GM23338 (cell line): ENCODE measurements at places on chromosomes 4 and X. TPM values are rescaled to one million over a fixed set of nuclear protein-coding genes. Genes with fewer than 3 reads are reported as not detected.
A peak's percentile ranks its signal among the peaks of the same experiment; 100 is the strongest.

DNA sequence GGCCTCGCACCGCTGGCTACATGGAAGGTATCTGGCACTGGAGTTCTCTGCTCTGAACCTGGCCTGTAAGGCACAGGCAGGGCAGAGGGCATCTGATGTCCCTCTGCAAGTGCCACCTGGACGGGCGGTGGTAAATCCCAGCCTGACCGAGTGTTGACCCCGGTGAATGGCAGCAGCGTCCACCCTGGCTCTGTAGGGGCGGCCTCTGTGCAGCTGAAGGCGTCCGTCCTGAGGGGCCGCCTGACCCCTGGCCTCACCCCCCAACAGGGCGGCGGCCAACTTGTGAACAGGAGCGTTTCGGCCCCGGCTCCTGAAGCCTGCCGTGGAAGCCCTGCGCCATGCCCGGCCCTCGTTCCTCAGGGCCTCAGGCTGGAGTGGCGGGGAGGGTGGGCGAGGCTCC lies 51.4 kb downstream of the CPZ start:
- DNase-seq: no peak

DNA sequence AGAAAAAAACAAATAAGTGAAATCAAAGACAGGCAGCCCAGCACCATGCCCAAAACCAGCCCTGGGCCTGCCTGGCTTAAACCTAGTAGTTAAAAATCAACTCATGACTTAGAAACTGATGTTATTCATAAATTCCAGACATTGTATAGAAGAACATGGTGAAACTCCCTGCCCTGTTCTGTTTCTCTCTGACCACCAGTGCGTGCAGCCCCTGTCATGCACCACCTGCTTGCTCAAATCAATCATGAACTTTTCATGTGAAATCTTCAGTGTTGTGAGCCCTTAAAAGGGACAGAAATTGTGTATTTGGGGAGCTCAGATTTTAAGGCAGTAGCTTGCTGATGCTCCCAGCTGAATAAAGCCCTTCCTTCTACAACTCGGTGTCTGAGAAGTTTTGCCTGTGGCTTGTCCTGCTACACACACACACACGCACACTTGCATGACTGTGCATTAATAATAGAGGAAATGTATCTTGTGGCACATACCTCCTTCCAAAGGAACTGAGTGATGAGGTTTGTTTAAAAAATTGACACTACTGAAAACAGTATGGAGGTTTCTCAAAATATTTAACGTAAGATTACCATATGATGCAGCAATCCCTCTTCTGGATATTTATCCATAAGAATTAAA lies 39.2 kb upstream of the UGT2B7 start:
- DNase-seq: no peak

DNA sequence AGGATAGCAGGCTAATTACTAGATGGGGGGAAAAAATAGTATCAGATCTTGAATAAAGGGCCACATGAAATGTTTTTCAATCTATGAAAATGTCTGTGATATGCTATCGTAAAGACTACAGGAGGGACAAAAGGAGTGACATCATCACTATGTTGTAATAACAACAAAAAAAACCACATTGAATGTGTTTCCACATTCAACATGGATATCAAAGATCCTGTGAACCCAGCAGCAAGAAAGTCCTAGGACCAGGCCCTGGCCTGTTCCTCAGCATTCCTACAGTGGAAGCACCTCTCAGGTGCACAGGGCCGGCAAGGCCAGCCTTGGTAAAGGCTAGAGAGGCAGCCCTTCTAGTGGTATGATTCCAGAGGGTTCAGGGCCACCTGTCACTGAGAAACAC lies 118.3 kb downstream of the RELL1 start:
- no peak for DNase-seq

- DNase-seq: no peak
These were observed 64.9 kb upstream of the SOD3 start for GRCh38 chr4:24730256-24731001.

DNA sequence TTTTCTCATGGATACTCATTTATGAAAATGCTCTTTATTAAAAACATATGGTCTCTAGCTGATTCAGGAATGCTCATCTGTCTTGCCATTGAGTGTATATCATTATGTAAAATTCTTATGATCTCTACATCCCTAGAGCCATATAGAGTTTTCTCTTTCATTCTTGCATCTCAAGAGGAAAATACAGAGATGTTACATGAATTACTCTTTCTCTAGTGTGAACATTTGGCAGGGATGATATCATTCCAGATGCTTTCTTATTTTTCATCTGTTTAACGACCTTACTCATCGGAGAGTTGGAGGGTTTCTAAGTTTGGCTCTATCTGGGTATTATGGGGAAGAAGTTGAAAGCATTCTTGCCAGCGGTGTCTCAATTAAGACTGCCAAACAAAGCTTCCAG lies 202.9 kb upstream of the SLC7A11 start:
- DNase-seq: no peak

DNA sequence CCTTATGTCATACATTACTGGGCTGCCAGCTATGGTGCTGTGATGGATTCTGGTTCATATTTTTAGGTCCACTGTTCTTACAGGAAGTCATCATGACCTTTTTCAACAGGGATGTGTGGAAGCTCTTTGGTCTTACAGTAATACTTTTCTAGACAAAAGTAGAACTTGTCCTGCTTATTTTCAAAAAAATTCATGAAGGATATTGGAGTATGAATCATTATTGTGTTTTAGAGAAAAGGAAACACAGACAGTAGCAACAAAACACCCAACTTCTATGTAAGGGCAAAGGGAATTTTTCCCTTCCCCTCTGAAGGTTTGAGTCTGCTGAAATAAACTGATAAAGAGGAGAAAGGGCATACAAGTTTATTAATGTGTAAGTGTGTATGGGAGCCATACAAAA lies 54.7 kb upstream of the FAM9C start:
- no peak for DNase-seq

DNA sequence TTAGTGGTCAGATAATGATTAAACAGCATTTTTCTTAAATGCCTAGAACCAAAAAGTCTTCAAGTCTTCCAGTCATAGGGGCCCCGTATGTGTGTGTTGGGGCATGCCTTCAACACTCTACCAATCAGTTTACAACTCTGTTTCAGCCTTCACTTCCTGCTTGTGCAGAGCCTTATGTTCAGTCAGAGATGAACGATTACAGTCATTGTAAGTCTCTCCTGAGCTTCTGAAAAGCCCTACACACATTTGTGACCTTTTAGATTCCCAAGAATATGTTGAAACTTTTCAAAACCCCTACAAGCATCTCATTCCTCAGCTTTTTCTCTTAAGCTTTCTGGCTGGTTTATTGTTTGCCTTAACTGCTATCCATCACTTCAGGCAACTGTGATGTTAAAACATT lies 591.2 kb downstream of the ZNF674 start:
- no peak for DNase-seq

Gene GAGE12H
- total RNA-seq: not detected in 2 replicates

- no peak for DNase-seq
These were observed 117.1 kb upstream of the AP1S2 start for GRCh38 chrX:15971696-15972095.

DNA sequence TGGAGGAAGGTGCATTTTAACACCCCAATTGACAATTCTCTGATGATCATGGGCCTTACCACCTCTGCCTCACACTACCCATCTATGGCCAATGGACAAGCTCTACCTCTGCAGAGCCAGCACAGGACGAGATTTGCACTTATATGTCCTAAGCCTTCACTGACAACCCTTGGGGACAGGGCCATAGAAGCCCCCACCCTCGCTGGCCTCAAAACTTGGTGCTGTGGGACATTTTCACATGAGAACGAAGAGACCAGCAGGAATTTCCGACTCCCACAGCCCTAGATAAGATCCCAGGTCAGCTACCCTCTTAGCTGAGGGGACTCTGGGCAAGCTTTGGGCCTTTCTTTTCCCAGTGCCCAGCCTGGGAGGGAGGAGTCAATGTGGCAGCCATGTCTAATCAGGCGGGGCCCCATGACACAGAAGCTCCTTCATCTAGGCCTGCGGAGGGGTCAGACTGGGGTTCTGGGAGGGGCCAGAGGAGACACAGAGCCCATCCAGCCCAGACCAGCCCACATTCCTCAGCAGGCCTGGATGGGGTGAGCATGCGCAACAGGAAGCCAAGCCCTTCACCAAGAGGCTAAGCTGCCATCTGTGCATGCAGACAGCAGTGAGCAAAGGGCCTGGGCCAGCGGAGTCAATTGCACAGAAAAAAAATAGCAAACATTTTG lies 12.1 kb downstream of the PJA1 start:
- peak; percentile 82 for DNase-seq

DNA sequence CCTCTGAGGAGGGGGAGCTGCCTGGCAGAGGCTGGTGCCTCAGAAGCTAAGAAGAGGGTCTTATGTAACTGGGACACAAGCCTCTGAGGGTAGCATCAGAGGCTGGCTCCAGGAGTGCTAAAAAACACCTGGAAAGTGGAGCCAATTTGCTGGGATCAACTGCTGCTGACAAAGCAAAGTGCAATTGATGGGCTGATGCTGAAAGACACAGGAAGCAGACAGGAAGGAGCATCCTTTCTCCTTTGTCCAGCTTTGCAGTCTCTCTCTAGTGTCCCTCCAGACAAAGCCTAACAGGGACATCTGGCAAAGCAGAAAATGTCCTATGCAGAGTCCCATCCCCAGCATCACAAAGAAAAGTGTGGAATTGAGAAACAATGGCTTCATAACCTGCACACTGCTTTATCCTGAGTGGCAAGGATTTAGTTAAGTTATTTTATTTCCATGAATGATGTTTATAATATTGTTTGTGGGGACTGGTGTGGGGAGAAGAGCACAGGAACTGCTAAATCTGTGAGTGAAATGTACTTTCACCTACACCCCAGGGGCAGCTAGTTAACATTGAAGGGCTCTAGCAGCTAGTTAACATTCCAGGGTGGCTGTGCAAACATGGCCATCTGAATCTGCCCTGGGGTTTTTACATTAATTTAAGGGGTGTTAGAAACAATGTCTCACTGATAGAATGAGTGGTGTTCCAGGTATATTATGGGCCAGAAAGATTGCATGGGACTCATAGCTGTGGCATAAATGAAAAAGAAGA lies 25.6 kb upstream of the MBTPS2 start:
- peak; percentile 23 for DNase-seq

DNA sequence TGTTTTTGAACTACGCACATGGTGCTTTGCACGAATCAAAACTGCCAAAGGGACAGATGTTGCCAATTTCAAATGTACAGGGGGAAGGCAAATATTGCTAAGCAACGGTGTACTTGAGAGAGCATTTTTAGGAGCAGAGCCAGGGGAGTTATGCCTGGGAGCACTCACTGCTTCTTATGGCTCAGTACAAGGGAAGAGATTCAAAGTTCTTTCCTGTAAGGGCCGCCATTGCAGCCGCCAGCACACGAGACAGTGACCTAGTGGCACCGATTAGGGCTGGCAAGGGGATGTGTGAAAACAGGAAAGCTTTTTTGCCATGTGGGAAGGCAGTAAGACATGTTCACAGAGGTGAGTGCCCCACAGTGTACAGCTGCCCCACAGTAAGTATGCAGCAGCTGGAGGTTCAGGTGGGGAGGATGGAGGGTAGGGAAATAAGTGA lies 133.8 kb downstream of the AFF1 start:
- no peak for DNase-seq

Gene FDCSP
- not detected in 2 replicates for total RNA-seq

DNA sequence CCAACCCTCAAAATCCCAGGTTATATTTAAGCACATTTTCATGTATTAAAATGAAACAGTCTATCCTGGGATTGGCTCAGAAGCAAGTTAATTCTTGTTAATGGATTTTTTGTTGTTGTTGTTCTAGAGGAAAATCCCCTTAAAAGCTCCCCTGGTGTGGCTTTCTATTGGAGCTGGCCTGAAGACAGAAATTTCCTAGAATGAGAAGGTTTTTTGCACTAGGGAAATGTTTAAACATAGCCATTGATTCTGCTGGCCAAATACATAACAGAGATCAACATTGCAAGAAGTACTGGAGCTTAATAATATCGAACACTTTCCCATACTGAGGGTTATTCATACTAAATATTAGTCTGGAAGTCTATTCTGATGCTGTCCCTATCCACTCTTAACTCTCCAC lies 148.8 kb upstream of the PCDH18 start:
- DNase-seq: no peak

DNA sequence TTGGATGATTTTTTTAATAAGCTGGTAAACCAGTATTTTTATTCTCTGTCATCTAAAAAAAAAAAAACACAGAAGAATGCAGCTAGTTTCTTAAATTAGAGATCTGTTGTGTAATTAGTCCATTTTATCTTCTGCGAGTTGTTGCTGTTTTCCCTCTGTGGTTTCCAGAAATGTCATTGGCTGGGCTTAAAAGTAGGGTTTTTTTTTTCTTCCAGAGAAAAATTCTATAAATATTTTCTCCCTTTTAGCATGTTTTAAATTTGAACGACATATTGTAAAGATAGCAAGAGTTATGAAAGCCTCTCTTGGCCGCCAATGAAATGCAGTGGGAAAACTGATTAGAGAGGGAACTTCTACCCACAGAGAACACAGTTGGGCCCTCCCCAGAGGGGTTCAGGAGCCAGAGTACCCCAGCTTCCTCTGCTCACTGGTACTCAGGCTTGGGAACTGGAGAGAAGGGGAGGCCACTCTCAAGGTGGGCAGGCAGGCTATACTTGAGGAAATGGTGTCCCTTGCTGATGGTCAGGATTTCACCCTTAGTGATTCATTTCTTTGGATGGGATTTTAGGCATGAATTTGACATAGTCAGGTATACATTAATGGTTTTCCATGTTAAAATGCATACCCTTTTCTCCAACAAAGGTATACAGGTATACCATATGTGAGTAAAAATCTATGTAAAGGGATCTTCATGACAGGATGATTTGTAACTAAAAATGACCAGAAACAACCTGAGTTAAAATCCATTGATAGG lies 166.1 kb downstream of the BCOR start:
- no peak for DNase-seq

- no peak for DNase-seq
These were observed 100.2 kb upstream of the PGRMC2 start for GRCh38 chr4:128387600-128388351.

DNA sequence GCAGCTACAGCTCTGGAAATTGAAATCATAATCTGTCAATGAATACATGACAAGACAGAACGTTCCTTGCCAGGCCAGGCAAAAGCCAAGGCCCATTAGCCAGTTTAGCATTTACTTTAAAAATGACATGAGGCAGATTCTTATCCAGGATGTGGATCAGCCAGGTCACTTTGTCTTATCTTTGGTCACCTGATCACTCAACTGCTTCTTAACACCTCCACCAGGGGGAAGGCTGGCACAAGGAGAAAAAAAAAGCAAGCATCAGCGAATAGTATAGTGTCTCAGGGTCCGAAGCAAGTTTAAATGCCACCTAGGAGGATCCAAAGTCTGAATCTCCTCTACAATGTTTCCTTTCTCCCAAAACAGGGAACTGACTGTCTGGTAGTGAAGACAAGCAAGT lies 18.8 kb downstream of the ATP1B4 start:
- peak; percentile 67 for DNase-seq
